ENCODE measurements at places on chromosomes 1 and 21.

GRCh38 chr1:75132812-75133619, 1.2 kb upstream of the LHX8 start:
- no peak for DNase-seq

DNA sequence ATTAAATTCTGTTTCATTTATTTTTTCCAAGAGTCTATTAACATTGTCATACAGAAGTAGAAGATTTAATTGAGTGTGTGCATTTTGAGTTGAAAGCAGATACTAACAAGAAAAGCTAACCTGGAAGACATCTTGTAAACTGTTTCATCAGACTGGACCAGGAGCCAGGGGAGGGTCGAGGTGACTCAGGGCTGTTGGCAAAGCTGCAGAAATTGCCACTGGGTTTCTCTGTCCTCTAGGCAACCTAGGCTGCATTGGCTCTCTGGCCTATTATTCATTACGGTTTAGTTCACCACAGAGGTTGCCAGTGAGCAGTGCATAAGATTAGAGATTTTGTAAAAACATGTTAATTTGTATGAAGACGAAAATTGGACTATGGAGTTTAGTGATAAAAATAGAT, 27.5 kb downstream of the ERG start:
- no peak for DNase-seq

DNA sequence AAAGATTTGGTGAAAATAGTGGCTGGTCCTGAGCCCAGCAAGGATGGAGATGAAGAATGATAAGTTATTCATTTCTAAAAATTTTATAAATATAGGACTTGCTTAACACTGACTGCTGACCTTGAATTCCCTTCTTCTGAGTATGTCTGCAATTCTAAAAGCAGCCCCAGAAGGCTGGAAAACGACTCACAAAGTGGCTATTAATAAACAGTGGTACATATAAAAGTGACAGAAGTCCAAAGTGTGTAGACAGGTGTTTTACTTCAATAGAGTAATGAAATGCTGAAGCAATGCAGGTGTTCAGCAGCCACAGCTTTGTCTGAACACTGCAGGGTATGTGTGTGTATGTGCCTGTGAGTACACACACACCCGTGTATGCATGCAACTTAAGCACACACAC, 219.0 kb upstream of the NRIP1 start:
- no peak for DNase-seq

- no peak for DNase-seq
Measured at GRCh38 chr1:31013187-31013864, 52.2 kb downstream of the PUM1 start.

DNA sequence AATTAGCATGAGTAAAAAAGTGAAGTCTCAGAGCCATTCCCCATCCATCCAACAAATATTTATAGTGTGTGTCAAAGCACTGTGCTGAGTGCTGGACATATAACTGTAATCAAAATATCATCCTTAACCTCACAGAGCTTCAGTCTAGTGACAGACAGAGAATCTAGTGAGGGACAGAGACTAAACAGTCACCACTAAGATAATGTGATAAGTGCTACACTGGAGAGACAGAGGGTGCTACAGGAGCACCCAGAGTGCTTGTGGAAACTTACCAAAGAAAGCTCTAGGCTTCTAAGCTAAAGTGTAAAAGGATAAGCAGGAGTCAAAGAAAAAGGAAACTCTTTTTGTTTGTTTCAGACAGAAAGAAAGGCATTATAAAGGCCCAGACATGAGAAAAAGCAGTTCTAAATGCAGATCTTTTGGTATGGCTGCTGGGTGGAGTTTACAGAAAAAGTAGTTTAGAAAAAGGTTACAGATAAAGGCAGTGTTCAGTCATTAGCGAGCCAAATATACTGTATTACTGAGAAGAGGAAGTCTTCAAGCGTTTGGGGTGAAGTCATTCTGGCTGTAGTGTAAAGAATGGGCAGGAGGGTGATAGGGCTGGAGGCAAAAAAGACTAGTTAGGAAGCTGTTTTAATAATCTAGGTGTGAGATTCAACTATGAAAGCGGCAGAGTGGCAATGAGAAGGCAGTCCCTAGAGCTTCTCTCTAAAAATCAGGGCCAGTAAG, 83.8 kb downstream of the SCMH1 start:
- DNase-seq = no peak

DNA sequence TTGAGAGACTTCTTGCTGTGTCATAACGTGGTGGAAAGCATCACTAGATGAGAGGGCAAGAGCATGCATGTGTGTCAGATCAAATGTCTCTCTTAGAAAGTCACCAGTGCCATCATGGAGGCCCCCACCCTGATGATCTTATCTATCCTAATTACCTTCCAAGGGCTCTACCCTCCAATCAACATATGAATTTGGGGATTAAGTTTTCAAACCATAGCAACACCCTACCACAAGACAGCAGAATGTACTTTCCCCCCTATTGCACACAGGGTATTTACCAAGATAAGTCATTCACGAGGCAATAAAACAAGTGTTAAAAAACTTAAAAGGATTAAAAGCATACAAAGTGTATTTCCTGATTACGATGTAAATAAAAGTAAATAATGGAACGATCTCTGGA, 515.6 kb downstream of the LMO4 start:
- no peak for DNase-seq

DNA sequence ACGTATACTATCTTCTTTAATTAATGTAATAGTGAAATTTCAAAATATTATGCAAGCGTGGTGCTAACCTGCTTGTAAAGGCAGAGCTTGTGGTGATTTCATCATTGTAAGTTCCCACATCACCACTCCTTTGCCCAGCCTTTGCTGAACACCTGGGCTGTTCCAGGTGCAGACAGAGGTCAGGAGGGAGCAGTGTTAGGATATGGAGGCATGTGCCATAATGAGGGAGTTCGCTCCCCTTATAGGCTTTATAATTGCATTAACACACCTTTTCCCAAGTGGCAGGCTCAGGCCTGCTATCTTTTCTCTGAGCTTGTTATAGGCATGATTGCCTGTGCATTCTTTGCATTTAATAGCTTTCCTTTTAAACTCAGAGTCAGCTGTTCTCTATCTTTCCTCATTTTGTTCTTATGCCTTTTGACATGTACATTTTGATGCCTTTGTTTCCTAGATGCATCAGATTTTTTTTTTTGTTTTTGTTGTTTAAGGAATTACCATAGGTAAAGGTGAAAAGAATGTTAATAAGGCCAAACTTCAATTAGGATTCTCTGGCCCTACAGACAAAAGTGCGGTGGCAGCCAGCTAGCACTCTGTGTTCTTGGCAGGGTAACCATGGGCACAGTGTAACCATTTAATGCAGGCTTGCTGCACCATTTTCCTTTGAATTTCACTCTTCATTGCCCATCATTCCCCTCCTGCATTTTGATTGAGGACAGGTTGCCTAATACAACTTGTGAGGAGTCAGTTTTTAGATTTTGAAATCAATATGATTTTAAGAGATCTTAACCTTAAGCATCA, 12.6 kb downstream of the NPL start:
- no peak for DNase-seq

DNA sequence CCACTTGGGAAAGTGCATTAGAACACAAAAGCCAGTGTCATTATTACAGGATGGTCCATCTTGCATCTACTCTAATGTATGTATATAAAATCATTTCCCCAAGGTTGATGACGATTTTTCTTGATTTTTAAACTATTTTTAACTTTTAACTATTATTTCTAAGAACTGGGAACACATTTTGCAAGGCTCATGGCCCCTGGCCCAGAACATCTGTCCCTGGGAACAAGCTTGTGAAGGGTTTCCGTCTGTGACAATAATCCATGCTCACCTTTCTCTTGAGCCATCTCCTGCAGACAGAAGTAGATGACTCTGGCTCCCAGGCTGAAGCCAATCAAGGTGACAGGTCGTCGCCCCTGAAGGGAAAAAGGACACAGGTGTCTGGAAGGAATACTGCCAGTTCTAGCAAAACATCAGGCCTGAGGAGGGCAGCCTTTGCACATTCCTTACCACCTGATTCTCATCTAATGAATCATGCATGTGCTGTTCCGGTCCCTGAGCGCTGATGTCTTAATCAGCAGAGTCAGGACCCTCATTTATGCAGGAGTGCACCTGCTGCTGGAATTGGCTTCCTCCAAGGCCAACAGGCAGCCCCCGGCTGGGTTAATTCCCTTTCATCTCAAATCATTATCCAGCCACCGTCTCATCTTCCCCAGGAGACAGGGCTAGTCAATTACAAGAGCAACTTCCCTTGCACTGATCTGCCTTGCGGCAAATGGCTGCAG, 62.5 kb downstream of the TMCO4 start:
- no peak for DNase-seq

DNA sequence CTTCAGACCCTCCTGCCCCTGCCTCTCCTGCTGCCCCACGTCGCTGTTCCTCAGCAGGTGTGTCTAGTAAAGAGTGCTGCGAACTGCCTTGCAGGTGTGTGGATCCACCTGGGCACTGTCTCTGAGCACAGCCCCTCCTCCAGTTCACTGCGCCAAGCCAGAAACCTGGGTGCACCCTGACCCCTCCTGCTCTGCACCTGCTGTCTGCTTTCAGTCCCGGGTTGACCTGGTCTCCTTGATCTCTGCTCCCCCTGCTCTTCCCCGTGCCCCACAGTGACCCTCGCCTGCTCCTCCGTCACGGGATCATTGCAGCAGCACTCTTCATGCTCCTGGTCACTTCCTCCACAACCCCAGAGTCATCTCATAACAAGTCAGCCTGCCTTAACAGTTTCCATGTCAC, 6.5 kb downstream of the A3GALT2 start:
- DNase-seq = no peak

- no peak for DNase-seq
Measured at GRCh38 chr1:206911064-206911663, 10.6 kb downstream of the FCMR start.

GRCh38 chr1:48671578-48671977, 105.1 kb downstream of the BEND5 start:
- DNase-seq = no peak

- DNase-seq = no peak
Measured at GRCh38 chr1:248847956-248848561, 10.0 kb downstream of the ZNF672 start.

DNA sequence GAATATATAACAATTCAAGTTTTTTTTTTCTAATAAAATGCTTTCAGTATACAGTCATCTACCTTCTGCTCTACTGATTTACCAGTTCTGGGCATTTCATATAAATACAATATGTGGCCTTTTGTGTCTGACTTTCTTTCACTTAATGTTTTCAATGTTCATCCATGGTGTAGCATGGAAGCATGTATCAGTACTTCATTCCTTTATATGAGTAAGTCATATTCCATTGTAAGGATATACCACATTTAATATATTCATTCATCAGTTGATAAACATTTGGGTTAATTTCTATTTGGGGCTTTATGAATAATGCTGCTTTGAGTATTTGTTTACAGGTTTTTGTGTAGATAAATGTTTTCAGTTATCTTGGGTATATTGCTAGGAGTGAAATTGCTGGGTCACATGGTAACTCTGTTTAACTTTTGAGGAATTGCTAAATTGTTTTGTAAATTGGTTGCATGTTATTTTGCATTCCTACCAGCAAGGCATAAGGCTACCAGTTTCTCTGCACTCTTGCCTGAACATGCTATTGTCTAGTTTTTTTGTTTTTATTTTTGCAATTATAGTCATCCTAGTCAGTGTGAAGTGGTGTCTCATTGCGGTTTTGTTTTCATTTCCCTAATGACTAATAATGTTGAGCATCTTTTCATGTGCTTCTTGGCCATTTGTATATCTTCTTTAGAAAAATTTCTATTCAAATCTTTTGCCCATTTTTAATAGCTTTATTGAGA, 206.1 kb downstream of the TM2D1 start:
- no peak for DNase-seq

Measured in right renal cortex interstitium (tissue), 3 donors.